NCI-H510A (cell line): ENCODE measurements at places on chromosomes 2 and 18.
A peak's percentile ranks its signal among the peaks of the same experiment; 100 is the strongest.

- no peak for DNase-seq
These were observed 29.4 kb downstream of the CERKL start for GRCh38 chr2:181627545-181627944.

GRCh38 chr2:42312106-42312505, 48.9 kb downstream of the COX7A2L start:
- no peak for DNase-seq

DNA sequence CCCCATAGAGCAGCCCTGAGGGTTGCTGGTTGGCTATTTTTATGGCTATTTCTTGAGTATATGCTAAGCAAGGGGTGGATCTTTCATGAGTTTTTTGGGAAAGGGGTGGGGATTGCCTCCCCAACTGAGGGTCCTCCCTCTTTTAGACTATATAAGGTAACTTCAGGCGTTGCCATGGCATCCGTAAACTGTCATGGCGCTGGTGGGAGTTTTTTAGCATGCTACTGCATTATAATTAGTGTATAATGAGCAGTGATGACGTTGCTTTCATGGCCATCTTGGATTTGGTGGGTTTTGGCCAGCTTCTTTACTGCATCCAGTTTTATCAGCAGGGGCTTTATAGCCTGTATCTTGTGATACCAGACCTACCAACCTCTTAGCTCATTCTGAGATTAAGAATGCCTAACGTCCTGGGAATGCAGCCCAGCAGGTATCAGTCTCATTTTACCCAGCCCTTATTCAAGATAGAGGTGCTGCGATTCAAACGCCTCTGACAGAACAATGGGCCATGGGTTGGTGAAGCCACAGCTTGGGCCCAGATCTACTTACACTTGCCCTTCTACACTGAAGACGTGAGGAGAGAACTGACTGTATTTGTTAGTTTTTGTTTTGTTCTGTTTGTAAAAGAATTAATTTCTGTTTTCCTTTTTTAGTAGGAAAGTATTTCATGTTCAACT, 53.8 kb upstream of the TMEM163 start:
- no peak for DNase-seq

GRCh38 chr2:5915881-5916310, 223.7 kb downstream of the SOX11 start:
- DNase-seq = no peak

- no peak for DNase-seq
These were observed 32.4 kb upstream of the ACYP2 start for GRCh38 chr2:54083021-54083420.

GRCh38 chr2:218998414-218999002, 5.3 kb upstream of the CRYBA2 start:
- peak; percentile 52 for DNase-seq

DNA sequence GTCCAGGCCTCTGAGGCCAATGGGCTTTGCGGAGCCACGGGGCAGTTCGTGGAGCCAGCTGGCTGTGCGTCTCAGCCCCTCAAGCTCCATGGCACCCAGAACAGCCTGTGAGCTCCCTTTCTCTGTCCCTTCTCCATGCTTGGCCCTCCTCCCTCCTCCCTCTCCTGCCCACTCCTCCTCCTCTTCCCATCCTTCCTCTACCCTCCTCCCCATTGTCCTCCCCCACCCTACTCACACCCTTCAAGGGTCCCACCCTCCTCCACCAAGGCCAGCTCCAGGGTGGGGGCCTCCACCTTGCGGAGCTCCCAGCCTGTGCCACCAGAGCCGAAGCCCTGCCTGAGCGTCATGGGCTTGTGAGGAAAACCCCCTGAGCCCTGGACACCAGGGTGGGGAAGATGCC, 269.0 kb downstream of the ATAD2B start:
- no peak for DNase-seq

DNA sequence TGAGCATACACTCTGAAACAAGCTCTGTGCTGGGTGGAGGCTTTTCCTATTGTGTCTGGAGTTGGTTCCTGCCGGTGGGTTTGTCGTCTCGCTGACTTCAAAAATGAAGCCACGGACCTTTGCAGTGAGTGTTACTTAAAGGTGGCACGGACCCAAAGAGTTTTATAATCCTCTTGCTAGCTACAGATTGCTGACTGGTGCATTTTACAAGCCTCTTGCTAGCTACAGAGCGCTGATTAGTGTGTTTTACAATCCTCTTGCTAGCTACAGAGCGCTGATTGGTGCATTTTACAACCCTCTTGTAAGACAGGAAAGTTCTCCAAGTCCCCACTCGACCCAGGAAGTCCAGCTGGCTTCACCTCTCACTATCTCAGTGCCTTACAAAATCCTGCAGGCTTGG, 15.3 kb downstream of the DCDC2C start:
- no peak for DNase-seq

DNA sequence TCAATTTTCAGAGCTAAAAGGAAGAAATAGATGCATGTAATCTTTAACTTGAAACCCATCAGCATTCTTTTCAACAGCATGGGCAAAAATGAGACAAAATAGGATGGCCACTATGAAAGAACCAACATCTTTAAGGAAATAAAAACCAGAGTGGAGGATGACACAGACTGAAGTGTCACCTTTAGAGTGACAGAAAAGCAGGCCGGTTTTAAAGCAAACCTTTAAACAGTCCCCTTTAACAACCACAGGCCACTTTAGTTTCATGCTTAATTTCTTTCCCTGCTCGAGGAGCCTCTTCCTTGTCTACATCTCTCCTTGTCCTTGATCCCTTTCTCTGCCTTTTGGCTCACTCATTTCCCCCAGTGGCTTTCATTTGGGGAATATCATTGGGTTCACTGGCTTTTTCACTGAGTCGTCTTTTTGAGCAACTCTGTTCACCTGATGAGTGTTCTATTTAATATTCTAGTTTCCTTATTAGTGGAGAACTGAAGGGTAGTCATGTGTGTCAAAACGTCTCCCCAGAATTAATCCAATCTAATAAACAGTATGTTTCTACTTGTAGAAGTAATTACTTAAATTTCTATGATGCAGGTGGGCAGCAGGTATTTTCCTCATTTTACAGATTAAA, 72.5 kb downstream of the DOCK10 start:
- DNase-seq = no peak

DNA sequence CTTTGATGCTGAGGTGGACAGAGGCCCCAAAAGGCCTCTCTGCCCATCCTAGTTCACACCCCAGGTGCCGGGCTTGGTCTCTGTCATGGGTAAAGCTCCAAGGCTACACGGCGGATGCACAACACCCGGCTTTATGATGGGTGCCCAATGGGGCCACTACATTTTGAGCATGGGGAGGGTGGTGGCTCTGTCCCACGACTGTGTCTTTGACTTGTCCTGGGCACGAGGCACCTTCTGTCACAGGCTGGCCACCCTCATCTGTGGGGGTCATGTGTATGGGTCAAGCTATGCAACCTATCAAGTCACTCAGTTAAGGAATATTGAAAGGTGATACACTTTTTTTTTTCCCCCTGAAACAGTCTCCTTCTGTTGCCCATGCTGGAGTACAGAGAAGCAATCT, 63.7 kb downstream of the EDAR start:
- DNase-seq = no peak

DNA sequence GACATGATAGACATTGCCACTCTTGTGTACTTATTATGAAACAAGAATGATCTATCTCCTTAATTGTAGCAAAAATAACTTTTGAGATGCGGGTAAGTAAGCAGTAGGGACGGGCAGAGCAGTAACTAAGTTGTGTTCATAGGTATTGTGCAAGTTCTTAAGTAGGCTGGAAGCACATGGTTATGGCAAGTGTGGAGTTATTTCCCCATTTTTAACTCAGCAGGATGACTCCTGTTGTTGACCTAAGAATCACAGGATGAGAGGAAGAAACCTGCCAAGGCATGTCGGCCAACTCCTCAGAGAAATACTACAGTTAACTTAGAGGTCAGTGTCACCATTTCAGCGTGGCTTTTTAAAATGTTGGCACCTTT, 51.1 kb upstream of the FN1 start:
- no peak for DNase-seq

DNA sequence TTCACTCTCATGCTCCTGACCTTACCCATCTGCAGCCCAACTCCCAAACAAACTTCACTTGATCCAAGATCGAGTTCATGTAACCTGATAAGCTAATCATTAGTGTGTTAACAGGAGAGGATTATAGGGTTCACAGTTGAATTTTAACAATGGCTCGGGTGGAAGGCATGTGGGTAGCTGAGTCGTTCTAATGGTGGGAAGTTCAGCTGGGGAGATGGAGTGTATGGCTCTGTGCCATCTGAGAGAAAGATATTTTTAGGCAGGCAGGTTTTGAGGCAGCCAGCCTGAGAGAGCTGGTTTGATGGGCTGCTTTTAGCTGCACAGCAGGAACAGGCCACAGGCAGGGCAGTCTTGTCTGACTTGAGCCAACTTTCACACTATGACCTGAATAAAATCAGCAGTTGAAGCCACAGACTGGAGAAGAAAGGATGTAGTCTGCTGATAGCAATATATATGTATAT, 17.7 kb upstream of the NFE2L2 start:
- DNase-seq = no peak

DNA sequence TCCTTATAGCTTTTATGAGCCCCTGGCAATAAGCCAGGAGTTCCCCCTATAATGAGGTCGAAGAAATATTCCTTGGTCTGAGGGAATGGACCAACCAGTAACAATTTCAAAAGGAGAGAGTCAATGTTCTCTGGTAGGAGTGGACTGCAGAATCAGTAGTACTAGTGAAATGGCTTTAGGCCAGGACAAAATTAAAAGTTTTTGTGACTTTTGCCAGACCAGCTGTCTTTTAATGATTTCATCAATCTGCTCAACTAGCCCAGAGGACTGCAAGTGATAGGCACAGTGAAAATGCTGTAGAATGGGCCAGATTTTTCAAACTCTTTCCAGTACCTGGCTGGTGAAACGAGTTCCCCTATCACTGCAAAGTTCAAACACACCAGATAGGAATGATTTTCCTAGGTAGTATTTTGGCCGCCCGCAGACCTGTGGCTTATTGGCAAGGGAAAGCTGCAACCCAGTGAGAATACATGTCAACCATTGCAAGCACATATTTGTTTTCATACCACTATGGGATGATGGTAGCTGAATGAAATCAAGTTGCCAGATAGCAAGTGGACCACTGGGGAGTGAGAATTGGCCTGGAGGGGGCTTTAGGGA, 45.5 kb downstream of the CERS6 start:
- no peak for DNase-seq

DNA sequence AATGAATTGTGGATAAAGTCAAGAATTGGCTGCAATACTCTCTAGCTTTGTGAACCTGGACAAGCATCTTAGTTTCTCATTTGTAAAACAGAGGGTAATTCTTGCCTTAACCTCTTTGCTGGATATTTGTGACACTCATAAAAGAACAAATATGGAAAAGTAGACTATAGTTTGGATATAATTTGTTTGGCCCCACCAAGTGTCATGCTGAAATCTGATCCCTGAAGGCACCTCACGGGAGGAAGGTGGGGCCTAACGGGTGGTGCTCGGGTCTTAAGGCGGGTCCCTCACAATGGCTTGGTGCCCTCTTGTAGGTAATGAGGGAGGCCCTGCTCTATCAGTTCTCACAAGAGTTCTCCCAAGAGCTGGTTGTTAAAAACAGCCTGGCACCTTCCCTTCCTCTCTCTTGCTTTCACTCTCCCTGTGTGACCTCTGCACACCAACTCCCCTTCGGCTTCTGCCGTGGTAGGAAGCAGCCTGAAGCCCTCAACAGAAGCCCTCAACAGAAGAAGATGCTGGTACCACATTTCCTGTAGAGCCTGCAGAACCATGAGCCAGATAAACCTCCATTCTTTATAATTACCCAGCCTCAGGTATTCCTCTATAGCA, 37.4 kb downstream of the ARL4C start:
- no peak for DNase-seq

DNA sequence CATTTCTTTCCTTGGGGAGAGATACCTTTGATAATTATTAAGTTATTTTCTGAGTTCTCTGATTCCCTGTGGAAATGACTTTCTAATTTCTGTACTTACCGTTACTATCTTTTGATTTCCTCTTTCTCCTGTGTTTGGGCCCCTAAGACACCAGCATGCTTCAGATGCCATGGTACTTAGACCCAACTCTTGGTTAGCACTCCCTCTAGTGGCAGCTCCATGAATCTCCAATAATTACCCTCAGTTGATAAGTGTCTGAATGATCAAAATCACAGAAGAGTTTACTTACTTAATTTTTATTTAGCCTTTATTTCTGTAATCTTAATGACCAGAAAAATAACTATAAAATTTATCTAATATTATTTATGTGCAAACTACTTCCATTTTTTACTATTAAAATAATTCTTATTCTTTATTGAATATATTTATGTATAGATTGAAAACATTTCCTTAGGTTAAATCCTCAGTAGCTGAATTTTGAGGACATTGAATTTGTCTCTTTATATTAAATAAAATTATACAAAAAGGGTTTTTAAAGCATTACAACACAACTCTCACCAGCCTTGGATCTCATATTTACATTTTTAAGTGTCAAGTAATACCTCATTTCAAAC, 300.4 kb downstream of the KCNS3 start:
- DNase-seq = no peak

- DNase-seq = no peak
These were observed 21.7 kb downstream of the GPR35 start for GRCh38 chr2:240646900-240647502.

DNA sequence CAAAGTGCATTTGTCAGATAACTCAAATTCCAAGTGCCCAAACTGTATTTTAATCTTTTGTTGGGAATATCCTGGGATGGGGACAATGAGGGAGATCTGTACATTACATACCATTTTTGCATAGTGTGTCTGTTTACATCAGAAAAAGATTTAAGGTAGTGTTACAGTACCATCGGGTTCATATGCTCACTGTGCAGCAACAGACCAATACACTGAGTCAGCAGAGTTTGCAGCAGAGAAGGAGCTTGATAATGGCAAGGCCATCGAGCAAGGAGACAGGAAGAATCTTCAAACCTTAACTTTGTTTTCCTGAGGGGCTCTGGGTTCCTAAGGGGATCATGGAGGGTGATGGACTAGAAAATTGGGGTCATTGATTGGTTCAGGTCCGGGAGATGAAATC, 399.7 kb downstream of the PARD3B start:
- no peak for DNase-seq

DNA sequence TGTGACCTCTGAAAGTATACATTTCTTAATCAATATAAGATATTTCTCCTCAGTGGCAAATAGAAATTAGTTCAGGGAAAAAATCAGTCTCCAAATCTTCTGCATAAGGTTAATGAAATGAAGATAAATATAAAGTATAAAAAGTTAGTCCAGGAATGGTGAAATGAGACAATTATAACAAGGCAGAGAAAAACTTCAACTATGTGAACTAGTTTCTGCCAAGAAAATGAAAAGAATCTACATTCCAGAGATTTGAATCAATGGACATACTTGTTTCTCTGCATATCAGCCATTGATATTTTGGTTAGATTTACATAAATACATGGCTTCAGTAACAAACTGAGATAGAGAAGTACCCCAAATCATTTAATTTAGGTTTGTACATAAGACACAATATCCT, 249.0 kb downstream of the EXOC6B start:
- DNase-seq = no peak

GRCh38 chr2:142875010-142875409, 2.5 kb upstream of the KYNU start:
- no peak for DNase-seq

- DNase-seq = peak; percentile 64
These were observed 176.4 kb downstream of the AGAP1 start for GRCh38 chr2:235669983-235670962.
